CD4-positive, alpha-beta T cell treated with Interleukin-17A for 1 hour (primary cell): ENCODE measurements at places on chromosomes 6 and 20.

DNA sequence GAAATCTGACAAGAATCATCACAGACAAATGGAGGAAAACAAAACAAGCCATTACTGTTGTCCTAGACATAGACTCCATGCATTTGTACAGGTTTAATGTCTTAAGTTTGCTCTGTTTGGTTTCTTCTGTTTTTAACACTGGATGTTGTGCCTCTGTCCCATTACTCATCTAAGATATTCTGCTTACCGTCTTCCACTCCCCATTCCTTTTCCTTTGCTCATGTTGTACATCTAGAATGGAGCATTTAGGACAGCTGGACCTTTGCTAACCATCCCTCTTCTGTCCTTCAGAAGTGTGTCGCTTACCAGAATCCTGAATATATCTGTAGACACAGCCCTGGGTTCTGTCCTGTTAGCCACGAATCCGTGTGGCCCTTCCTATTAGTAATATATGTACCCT lies 35.2 kb downstream of the RAB22A start:
- no peak for DNase-seq

DNA sequence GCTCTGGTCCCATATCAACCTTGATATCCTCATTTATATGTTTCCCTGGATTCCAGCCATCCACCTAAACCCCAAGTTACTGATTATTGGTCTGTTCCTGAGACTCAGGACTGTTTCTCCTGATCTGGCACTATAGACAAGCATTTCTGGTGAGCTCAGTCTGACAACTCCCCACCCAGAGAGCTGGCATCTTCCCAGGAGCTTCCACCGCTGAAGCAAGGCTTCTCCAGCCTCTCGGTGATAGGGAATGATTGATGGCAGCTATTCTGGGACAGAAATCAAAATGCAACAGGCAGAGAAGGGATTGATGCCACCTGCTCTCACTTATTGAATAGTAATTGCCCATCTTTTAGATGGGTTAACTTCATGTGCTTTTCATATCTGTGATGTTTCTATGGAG lies 169.7 kb upstream of the GGTLC1 start:
- DNase-seq: no peak

- no peak for DNase-seq
These were observed at the start of gene TREML4 for GRCh38 chr6:41228096-41228495. TREML4 (plus strand) TSS chr6:41228349; CDS start chr6:41228428, 79 bp downstream.

DNA sequence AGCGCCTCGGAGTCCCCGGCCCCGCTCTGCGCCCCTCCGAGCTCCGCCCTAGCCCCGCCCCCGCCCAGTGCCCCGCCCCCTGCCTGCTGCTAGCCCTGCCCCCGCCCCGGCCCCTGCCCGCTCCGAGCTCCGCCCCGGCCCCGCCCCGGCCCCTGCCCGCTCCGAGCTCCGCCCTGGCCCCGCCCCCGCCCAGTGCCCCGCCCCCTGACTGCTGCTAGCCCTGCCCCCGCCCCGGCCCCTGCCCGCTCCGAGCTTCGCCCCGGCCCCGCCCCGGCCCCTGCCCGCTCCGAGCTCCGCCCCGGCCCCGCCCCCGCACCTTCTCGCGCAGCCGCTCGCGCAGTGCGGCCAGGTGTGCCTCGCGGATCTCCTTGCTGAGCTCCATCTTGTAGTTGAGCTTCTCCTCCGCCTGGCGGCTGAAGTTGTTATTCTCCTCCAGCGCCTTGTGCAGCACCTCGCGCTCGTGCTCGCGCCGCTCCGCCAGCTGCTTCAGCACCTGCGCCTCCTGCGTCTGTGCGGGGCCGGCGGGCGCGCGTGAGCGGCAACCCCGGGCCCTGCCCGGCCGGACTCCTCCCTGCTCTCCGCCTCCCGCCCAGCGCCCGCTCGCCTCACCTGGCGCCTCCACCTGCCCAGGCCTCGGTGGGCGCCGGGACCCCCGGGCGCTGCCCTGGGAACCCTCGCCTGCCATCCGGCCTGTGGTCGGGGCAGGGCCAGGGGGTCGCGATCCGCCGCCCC lies 11.3 kb downstream of the STMN3 start:
- peak; percentile 97 for DNase-seq

GRCh38 chr6:24583463-24584381 lies 62.3 kb downstream of the KIAA0319 start:
- DNase-seq: peak; percentile 75

DNA sequence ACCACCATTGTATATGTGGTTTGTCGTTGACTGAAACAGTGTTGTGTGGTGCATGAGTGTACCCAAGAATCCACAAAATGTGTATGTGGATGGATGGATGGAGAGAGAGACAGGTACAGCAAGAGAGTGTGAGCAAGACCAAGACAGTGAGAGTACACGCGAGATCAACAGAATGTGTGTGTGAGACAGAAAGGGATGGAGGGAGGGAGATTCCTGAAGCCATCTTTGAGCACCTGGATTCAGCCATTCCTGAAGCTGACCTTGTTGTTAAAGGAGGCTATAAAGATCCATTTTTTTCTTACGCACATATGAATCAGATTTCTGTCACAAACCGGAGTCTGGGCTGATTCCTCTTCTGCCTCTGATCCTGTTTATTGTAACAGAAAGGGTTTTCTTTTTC lies 64.1 kb downstream of the TFAP2C start:
- no peak for DNase-seq

- DNase-seq: no peak
These were observed 8.9 kb downstream of the CCM2L start for GRCh38 chr20:32019156-32019510.

DNA sequence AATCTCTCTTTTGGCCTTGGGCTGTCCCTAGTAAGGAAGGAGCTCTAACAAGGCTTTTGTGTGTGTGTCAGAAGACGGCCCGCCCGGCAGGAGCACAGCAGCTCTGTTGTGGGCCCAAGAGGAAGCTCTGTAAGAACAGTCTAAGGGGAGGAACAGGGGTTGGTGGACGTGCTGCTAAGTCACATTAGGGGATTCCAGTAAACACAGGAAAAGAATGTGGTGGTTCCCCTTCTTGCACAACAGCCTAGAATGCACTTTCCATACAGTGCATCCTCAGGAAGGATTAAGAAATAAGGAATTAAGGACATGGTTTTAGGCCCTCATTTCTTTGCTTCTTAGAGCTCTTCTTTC lies 114.5 kb downstream of the RNF144B start:
- DNase-seq: peak; percentile 37

DNA sequence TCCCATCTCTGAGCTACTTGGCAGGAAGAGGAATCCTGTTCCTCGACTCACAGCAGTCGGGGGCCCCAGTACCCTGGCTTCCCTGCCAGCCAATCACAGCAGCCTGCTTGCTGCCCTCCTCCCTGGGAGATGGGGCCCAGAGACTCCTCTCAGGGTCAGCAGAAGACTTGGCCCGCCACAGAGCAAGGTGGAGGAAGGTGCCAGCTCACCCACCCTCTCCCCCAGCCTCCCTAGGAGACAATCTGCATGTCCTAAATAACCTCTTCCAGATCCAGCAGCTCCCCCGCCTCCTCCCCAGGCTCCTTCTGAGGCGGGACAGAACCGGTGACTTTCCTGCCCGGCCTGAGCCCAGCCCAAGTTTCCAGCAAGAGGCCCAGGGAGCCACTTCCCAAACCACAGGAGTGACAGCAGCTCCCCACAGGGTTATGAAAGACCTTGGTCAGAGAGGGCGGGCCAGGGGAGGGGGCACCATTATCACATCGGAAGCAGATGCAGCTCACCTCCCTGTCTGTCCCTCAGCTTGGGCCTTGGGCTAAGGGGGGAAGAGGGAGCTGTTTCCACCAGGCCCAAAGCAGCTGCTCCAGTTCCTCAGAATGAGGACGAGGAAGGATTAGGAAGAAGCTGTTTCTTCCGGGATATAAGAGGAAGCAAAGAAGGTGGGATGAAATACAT lies 2.3 kb downstream of the CCND3 start:
- peak; percentile 29 for DNase-seq

- no peak for DNase-seq
These were observed 46.4 kb upstream of the GCM1 start for GRCh38 chr6:53195048-53195447.

DNA sequence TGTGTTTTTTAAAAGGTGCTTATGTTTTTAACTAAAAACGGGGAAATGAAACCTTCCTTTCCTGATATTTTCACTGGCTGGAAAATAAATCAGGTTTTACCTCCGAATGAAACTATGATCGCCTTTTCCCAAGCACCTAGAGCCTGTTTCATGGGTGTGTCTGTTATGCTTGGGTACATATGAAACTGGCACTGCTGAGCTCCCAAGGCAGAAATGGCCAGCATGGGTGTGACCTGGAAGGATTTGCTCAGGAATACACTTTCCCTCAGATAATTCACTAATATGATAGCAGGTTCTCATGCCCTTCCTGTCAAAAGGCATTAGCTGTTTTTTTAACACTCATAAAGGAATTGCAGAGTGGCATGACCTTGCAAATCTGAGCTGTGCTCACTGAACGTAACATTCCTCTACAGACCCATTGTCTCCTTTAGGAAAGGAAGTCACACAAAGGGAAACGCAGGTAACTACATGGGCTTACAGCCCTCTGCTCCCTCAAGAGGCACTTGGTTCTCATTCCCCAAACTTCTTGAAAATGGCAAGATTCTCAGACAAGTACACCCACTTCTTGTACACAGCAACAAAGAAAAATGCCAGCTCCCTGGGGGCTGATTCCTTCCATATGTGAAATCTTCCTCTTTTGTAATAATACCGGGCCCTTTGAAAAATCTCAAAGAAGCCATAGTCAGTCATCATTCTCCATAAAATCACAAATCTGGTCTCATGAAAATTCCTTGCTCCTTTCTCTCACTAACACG lies 72.7 kb downstream of the METTL24 start:
- no peak for DNase-seq

GRCh38 chr6:16752206-16752866 lies 8.9 kb downstream of the ATXN1 start:
- no peak for DNase-seq

DNA sequence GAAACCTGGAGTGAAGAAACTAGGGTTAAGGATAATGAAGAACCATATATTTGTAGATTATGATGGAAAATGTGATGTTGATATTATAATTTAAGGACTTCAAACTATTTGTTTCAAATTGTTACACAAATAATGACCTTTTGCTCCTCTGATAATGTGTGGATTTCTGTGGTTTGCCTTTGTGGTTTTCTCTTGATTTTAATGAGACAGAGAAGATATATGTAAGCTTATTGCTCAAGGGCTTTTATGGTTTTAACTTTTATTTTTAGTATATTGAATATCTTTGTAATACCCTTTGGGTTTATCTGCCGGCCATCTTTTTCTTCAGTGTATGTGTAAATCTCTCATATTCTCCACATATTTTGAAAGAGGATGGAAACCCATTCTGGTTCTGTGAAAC lies 362.3 kb downstream of the RIMS1 start:
- DNase-seq: no peak

- DNase-seq: peak; percentile 76
These were observed 33.4 kb upstream of the AAR2 start for GRCh38 chr20:36202891-36203338.

GRCh38 chr6:143936347-143936746 lies 71.7 kb downstream of the PLAGL1 start:
- DNase-seq: no peak

- DNase-seq: no peak
These were observed 308 bp upstream of the COL21A1 start for GRCh38 chr6:56247654-56248122.

DNA sequence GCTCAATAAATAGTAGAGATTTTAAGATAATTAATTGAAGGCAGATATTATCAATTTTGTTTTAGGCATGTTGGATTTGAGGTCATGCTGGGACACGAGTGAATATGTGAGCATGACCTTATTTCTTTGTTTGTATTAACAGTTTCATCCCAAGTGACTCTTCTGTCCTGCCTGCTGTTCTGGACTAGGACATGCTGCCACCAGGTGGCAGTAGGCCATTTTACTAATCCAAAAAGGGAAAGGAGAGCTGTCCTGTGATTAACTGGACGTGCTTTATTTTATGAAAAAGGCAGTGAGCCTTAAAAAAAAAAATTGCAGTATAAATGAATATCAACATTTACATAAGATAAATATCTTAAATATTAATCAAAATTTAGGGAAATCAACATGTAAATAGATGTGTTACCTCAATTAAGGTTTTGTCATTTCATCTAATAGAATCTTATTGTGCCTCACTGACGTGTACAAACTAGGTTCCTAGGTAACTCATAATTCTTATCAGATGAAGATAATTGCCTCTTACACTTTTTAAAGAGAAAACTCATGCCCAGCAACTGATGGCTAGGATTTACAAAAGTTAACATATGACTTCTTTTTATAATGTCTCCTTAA lies 49.8 kb downstream of the FRK start:
- peak; percentile 54 for DNase-seq

DNA sequence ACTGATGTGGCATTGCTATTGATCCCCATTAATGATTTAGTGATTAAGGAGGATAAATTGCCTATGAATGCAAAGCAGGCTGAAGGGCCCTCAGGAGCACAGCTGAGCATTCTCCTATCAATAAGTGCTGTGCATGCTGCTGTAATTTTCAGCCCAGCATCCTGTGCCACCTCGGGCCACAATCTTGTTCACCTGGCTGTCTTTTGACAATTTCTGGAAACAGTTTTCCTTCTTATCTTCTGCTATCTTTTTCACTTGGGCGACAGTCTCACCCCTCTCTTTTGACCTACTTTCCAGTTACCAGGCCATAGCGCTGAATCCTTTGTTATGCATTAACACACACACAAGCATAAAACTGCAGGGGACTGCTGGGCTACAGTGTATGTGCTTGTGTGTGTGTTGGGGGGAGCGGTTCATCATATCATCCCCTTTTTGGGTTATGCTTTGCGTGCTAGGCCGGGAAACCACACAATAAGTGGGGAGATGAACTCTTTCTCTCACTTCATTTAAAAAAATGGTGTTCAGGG lies 60.2 kb downstream of the F13A1 start:
- DNase-seq: no peak

- no peak for DNase-seq
These were observed 28.3 kb upstream of the MDGA1 start for GRCh38 chr6:37725957-37726356.
